ENCODE measurements at places on chromosomes 13 and 19.

DNA sequence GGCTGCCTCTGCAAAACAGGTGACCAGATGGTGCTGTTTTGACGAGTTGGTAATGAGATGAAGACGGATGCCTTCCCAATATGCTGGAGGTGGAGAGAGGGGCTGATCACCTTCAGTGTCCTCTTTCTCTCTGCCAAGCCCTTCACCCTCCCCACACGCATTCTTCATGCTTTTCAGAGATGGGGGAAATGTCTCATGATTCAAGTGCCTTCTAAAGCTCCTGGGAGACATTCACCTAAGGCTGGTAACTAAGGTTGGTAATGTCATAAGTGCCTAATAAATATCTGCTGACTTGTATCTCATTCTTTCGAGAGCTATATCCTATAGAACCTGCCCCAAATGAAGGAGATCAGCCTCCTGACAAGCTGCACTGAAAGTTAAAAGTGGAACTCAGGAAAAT, 86.2 kb upstream of the MBNL2 start:
- peak; percentile 28 for DNase-seq

DNA sequence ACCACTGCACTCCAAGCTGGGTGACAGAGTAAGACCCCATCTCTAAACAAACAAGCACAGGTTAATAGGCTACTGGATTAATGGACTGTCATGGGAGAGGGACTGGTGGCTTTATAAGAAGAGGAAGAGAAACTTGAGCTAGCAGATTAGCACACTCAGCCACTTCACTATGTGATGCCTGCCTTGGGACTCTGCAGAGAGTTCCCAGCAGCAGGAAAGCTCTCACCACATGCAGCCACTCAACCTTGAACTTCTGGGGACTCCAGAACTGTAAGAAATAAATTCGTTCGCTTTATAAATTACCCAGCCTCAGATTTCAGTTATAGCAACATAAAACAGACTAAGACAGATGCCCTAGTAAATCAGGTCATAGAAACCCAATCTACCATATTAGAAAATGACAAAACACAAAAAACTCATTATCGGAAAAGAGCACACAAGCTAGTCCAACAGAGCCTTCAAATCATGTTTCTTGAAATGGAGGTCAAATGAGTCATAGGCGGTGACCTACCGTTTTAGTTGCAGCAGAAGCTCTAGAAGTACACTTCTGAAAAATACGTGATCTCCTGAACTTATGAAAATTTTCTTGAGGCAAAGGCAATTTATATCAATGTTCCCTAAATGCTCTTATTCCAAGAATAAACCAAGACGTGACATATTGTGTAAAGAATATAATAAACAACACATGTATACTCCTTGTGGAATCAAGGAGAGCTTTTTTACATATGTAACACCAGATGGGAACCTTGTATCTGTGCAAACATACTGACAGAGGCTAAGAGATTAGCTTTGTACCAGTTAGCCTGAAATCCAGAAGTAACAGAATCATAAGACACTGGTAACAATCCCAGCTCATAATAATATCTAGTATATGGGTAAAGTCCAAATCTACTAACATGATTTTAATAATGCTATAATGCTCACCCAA, 340.9 kb upstream of the SGCG start:
- DNase-seq: peak; percentile 47

DNA sequence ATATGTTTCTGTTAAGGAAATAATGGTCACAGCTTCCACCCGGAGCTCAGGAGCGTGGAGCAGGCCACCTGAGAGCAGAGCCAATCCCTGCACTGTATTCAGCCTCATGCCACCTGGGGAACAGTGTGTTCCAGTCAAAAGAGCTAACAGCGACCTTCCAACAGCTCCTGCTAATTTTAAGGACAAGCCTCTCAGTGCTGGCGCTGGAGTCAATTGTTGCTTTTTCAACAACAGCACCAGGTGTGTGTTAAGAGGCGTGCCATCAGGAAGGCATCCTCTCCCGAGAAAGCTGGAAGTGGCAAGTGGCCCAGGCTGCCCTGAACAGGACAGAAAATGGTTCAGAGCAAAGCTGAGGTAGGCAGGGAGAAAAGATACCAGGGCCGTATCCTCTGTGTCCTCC, 102.0 kb downstream of the CACNA1A start:
- DNase-seq: no peak

GRCh38 chr19:33767898-33768413, 28.7 kb upstream of the KCTD15 start:
- DNase-seq: no peak

DNA sequence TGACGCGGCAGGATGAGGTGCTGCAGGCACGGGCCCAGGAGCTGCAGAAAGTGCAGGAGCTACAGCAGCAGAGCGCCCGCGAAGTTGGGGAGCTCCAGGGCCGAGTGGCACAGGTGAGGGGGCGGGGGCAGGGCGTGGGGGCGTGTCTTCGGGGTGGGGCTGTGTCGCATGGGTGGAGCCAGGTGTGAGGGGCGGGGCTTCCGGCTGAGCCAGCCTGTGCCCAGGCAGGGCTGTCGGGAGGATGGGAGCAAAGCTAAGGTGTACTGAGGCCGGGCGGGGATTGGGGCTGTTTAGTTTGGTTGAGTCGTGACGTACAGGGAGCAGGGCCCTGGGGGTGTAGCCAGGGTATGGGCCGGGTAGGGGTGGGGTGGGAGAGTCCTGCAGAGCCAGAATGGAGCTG, 62.3 kb downstream of the KCNC3 start:
- DNase-seq: no peak

GRCh38 chr13:49580980-49581680, 4.2 kb downstream of the RCBTB1 start:
- DNase-seq: peak; percentile 89

DNA sequence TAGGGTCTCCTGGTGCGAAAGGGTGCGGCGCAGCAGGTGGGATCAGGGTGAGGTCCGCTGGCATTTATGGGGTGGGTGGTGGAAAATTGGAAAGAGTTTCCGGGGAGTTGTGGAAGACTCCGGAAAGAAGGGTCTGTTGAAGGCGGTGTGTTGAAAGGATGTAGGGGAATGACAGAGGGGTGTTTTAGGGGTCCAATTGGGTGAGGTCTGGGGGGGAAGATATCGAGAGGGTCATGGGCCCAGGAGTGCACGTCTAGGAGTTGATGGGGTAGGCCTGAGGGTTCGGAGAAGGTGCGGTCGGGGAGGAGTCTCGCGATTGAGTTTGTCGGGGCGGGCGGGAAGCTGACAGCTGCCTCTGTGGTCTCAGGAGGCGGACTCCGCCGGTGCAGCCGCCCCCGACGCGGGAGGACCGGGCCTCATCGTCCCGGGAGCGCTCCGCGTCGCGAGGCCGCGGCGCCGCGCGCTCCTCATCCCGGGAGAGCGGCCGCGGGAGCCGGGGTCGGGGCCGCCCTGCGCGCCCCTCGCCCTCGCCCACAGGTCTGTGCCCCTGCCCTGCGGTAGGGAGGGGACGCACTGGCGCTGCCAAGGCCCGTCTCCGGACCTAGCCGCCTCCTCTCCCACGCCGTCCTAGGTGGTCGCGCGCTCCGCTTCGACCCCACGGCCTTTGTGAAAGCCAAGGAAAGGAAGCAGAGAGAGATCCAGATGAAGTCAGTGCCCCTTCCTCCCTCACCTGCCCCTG, 7.0 kb downstream of the PGLYRP1 start:
- no peak for DNase-seq

GRCh38 chr13:110130431-110130830, 176.5 kb downstream of the COL4A1 start:
- DNase-seq: no peak

DNA sequence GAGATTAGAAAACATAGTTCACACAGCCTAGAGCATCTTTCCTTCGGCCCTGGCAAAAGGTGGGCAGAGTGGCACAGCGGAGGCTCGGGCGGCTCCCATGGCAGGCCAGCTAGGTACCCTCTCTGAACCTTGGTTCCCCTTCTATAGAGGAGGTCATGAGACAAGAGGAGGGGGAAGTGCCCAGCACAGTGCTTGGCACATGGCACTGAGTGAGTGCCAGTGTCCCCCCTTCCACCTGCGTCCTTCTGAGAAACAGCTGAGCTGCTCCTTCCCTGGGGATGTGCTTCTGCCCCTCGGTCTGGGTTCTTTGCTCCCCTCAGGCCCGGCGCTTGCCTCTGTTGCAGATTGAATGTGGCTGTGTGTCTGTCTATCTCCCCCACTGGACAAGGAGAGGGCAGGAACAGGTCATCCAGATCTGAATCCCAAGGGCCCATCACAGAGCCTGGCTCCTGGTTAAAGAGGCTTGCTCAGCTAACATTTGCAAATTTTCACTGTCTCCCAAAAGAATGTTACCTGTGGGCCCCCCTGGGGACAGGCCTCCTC, 165.6 kb downstream of the USP12 start:
- DNase-seq: no peak

DNA sequence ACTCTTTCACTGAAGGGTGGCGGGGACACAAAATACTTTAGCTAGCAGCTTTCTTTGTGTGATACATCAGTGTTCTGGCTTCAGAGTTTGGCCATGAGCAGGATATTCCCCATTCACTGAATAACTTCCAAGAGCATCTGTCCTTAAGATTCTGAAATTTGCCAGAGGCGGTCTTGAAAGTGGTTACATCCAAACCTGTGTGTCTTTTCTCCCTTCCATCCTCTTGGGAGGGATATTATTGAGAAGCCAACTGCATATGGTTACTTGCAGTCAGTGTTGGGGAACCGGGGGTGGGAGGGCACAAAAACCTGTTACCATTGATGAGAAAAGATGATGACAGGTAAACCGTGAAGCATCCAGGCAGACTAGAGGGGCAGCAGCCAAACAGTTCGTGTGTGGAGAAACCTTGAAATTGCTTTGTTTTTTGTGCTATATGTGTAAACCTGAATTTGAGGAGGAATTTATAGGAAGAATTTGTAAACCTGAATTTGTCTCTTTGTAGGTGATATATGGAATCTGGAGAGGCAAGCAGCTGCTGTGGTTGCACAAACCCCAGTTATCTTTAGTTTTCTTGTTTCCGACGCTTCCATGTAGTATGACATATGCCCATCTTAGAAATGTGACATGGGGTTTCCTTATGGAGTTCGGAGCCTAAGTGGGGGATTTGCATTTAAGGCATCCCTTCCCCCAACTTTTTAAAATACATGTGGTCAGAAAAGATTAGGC, 104.8 kb downstream of the WDFY2 start:
- no peak for DNase-seq

DNA sequence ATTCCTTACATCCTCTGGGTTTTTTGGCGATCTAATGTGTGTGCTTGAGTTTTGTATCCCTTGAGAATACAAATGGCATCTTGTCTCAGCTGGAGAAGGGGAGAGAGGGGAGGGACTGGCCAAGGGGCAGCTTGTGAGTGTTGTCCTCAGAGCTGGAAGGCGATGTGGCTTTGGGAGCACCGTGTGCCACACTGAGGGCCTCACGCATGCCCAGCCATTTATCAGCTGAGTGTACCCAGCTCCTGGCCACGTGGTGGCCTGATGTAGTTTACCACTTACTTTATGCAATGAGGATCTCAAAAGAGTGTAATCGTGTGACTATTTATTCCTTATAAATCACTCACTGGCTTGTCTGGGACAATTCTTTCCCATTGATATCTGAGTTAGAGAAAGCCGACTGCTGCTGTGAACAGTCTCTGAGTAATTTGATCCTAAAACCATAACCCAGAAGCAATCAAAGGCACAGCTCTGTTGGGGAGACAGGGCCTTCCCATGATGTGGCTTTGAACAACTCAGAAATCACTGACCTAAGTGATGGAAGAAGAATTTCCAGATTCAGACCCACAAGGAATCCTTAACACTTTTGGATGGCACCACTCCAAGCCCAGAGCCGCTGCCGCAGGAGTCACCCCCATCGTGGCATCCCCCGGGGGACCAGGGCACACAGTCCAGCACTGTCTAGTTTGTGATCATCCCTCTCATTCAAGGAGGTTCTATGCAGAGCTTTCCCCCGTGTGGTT, 53.9 kb upstream of the MTIF3 start:
- DNase-seq: no peak

DNA sequence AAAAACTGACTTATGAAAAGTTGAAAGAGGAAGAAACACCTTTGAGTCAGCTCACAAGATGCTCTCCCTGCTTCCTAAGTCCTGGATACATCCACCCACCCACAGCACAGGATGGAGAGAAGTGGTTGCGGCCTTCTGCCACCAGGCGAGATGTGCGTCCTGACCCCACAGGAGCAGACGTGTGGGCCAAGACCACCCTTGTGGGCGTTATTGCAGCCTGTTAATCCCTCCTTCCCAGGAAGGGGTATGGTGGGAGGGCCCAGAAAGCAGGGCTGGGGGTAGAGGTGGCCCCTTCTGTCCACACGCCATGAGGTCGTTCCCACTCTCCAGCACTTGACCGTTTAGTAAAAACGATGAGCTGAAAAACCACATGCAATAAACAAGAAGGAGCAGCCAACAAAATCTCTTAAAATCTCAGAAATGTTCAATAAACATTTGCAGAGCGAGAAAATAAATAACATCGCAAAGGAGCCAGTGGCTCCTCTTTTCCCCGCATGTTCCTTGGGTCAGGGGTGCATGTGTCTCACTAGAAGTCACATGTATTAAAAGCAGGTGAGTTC, 2.4 kb upstream of the AKAP8L start:
- no peak for DNase-seq

DNA sequence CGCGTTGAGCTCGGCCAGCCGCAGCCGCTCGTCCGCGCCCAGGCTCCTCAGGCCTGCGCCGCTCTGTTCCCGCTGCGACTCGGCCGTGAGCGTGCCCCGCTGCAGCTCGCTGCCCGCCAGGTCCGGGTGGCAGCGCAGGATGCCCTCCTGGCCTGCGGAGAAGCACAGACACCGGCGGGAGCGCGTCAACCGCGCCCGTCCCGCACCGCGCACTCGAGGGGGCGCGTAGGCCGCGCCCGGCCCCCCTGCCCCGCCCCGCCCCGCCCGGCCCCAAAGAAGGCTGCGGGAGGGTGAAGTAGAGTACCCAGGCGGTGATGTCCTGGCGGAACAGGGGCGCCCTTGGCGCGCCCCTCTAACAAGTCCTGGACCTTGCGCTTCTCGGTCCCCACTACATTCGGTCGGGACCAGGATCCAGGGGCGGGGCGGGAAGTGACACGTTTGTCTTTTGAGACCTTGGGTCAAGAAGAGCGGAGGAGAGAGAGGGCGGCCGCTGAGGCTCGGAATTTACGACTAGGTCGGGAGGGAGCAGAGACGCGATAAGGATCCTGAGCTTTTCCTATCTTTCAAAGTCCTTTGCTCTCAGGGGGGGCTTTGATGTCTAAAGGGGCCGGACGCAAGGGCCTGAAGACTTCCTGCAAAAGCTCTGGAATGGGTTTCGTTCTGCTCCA, 9.3 kb upstream of the CDX2 start:
- DNase-seq: no peak

All from NCI-H524 treated with DMSO at 0.1 percent for 48 hours (cell line).